ENCODE measurements at places on chromosomes 7 and 10.

DNA sequence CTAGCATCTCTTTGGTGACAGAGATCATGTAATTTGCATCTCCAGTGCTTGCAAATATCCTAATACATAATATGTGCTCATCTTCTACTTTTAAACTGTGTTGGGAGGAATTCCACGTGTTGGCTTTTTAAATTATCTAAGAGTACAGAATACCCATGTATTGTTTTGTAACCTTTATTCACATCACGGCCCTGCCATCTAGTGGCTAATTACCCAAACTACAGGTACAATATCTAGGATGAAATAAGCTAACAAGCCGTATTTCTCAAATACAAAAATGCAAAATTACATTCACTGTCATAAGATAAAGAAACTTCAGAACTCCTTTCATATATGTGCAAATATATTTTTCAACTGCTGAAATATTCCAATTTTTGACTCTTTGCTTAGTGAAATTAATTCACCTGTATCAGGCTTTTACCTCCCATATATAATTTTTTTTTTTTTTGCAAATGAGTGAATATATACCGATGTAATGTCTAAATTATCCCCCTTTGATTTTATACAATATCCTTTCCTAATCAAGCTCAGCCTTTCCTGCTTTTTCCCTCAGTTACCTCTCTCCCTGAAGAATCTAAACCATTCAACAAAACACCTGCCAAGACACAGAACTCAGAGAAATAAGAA is 30.3 kb upstream of the LSM8 start:
- DNase-seq, result no peak

GRCh38 chr10:124946945-124947344 is 5.0 kb downstream of the ZRANB1 start:
- no peak for DNase-seq

DNA sequence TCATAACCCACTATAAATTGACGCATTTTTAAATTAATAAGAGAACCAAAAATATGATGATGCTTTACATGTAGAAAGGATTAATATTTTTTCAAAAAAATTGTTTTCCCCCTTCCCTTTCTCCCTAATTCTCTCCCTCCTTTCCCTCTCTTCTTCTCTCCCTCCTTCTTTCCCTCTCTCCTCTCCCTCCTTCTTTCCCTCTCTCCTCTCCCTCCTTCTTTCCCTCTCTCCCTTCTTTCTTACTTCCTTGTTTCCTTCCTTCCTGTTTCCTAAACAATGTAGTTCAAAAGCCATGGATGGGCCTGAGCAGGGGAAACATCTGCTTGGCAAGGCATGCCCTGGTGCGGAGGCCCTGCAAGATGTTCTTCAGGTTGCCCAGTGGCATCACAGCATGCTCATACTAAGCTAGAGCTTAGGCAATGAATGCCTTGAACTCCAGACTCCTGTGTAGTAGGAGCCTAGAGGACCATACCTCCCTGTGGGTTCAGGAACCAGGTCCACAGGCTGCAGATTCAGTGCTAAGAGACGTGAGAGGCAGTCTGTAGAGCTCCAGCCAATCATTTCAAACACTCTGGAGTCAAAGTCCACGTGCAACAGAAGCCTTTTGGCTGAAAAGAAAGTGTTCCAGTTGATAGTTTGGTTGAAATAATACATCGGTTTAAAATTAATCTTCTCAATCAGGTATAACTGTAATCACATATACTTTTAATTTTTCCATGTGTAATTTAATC is 20.1 kb upstream of the MRPS17 start:
- DNase-seq, result no peak

GRCh38 chr10:129293991-129294700 is 172.9 kb upstream of the MGMT start:
- no peak for DNase-seq

DNA sequence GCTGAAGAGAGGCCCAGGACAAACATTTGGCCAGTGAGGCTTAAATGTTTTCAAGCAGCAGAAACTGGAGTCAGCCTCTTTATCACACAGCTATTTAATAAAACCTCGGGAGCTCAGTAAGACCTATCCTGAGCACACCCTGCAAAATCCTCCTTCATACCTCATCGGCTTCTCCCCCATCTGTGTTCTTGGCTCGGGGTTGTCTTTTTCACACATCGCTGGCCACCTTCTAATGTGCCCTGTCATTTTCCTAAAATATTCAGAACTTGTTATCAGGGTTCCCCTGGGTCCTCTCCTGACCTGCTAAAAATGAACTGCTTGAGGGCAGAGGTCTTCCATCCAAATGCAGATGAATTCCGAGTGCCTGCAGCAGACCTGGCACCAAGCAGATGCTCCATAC is 310.3 kb upstream of the AKR1E2 start:
- DNase-seq, result no peak

GRCh38 chr10:11392776-11393175 is 218.7 kb downstream of the USP6NL start:
- DNase-seq, result no peak

- DNase-seq, result no peak
Measured at GRCh38 chr7:27923642-27923980, 183.6 kb downstream of the TAX1BP1 start.

- DNase-seq, result no peak
Measured at GRCh38 chr10:119217991-119218490, 10.7 kb downstream of the GRK5 start.

DNA sequence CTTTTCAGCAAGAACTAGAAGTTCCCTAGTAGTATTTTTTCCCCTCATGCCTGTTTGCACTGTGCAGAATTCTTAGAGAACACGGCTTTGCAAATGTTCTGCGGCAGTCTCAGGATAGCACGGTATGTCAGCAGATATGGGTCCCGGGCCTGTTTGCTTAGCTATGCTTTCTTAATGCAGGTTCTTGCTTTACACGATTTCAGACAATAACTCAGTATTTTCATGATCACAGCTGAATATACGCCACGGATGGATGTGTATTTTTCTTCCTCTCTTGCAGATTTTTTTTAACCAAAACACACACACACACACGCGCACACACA is 137.3 kb downstream of the HECW1 start:
- no peak for DNase-seq

DNA sequence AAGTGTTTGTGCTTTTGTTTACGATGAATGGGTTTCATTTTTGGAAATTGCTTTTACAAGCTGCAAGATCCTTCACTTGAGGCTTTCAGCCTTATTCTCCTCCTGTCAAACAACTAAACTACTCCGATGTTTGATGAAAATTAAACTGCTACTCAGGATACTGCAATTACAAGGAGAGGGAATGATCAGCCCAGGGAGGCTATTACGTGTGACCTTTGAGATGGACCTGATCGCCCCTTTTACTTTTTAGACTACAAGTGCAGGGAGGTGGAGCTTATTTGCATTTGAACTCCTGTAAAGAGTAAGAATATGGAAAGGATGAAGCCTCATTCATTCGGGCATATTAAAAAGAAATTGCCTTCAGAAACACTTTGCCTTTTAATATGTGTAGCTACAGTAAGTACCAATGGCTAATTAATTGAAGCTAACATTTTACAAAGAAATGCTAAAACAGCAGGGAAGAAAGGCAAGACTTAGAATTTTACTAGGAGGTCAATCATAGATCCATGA is 219.1 kb downstream of the PHTF2 start:
- DNase-seq, result no peak

DNA sequence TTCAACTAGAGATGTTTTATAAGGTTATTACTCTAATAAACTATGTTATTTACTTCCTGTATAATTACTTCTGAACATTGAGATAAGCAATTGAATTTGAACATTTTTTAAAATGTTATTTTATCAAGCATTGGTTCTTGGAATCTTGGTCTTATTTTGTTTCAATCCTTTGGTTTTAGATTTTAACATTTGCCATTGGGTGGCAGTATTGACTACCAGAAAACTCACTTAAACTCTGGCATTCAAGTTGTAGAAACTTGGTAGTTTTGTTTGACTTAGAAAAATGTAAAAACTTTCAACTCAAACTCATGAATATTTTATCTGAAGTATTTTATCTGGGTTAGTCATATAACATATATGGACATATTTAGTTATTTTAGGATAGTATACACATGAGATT is 48.1 kb downstream of the ATRNL1 start:
- DNase-seq, result no peak

GRCh38 chr10:6270951-6271350 is 68.2 kb downstream of the PFKFB3 start:
- no peak for DNase-seq

- DNase-seq, result no peak
Measured at GRCh38 chr7:74307738-74308505, 18.7 kb downstream of the CLIP2 start.

- DNase-seq, result no peak
Measured at GRCh38 chr7:145478541-145478940, 638.1 kb upstream of the CNTNAP2 start.

DNA sequence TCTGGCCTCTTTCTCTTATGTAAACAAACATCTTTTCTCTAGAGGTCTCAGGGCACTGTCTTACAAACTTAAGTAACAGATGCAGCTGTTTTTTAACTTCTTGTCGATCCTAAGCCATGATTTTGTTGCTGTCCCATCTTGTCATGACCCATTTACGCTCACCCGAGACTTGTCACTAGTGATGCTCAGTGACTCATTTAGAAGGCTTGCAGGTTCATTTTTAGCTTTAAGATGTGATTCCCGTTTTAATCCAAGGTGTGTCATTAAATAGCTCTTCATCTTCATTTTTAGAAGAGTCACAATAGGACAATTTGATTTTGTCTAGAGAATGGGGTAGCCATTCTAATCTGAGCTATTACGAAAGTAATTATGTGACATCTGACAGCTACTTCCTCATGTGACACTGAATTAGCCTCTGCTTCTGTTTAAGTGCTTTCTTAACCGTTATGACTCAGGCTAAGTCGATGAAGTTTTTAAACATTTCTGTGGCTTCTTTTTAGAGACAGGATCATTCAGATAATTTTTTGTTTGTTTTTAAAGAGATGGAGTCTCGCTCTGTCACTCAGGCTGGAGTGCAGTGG is 42.7 kb downstream of the SPDYE5 start:
- no peak for DNase-seq

DNA sequence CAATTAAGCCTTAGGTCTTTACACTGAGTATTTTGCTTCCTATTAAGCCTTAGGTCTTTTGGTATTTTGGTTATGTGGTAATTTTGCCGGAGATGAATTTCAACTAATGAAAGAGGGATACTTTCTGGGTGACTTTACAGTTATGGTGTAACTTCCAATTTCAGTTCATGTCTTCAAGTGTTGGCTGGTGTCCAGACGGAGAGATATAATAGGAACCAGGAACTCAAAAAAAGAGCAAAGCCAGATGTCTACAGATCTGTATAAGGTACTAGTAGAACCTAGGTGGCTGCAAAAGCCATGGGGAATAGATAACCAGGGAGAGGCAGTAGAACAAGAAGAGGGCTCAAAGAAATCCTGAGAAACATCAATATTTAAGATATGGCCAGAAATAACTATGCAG is 12.3 kb downstream of the ERCC6 start:
- no peak for DNase-seq

DNA sequence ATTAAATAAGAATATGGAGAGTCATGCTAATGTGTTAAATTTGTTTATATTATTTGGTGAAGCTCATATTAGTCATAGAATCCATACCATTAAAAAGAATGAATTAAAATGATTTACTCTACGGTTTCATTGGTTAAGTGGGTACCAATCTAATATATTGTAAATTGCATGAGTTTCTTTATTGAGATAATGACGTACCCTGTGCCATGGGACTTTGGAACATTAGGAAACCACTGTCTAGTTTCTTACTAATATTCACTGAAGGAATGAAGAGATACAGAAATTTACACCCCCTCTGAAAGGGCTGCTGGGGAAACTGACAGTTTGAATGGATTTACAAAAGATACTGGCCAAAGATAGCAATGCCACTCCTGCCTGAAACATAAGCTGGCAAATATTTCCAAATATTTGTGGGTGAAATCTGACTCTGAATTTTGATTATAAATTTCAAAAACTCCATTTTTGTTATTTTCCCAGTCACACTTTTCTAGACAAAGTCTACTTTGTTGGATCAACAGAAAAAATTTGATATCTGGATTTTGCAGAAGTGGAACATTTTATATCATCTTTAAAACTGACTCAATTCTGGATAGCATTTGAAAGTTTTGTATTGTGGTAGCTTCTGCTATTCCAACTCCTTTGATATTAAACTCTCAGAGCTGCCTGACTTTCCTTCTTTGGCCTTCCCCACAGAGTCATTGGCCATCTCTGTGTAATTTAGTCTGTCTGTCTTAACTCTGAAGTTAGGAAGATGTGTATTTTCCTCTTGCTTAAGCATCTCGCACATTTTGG is 22.3 kb downstream of the MDFIC start:
- no peak for DNase-seq

DNA sequence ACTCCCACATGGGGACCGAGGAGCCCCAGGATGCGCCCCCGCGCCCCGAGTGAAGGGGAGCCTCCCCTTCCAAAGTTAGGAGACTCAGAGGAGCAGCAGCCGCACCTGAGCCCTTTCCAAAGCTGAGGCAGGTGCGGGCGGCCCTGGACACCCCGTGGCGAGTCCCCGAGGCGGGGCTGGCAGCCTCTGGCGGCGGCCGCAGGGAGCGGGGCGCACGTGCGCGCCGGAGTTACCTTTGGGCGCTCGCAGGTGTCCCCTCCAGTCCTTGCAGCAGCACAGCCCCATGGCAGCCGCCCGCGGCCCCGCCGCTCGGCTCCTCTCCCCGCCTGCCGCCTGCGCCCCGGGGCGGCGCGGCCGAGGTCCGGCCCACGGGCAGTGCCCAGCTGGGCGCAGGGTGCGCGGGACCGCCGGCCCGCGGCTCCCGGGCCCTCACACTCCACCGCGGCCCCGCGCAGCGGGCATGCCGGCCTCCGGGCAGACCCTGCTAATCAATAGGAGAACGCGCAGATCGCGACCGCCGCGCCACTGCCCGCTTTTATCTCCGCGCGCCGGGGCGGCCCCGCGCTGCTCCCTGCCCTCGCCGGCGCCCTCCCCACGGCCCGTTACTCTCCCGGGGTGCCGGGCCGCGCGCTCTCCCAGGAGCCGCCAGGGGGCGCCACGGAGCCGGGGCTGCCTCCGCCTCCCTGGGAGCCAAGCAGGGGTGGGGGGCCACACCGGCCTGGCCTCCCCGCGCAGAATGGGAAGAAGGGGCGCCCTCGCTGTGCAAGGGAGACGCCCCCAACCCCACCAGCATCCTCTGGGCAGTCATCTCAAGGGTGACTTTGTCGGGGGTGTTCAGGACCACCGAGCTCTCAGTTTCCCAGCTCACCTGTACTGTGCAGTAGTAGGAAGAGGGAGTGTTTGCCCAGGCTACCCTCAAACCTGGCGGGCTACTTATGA is 80.8 kb downstream of the ARHGAP22 start:
- no peak for DNase-seq

DNA sequence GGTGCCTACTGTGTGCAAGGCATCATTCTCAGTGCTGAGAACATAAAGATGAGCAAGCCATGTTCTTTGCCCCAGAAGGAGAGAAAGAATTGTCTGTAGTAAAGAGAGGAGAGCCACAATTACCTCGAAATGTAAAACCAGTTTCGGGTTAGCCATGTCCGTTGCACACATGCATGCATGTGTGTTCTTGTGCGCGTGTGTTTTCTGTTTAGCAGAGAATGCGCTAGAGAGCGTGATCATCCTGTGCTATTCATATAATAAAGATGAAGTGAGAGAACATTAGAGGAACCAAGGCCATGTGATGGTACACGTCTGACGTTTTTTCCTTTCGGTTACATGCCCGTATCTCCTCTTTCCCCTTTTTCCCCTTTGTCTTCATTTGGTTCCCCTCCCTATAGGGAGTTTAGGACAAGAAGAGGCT is 158.2 kb downstream of the CELF2 start:
- no peak for DNase-seq

Measured in stimulated activated CD8-positive, alpha-beta memory T cell treated with anti-CD3 and anti-CD28 coated beads, Interleukin-2, amount 100 ng/mL, for 48 hours (primary cell).